ENCODE measurements at places on chromosomes 16 and 17.

- DNase-seq = no peak
These were observed 1.4 kb downstream of the GSE1 start for GRCh38 chr16:85614338-85615013.

- DNase-seq = no peak
These were observed 48.2 kb downstream of the RAP1GAP2 start for GRCh38 chr17:2844416-2844815.

DNA sequence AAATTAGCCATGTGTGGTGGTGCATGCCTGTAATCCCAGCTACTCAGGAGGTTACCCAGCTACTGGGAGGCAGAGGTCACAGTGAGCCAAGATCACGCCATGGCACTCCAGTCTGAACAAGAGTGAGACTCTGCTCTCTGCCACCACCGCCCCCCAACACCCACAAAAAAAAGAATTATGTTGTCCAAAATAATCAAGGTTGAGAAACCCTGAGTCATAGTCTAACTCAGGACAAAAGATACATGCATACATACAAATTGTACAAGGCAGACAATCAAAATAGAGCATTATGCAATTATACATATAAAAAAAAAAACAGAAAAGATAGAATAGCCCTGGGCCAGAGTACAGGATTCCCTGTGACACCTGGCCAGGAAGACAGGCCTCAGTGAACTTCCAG lies 6.6 kb upstream of the KPNB1 start:
- no peak for DNase-seq

- no peak for DNase-seq
These were observed 7.8 kb upstream of the CD79B start for GRCh38 chr17:63939884-63940283.

- no peak for DNase-seq
These were observed 1444.8 kb upstream of the CDH8 start for GRCh38 chr16:63481060-63481459.

GRCh38 chr17:73516431-73516830 lies 127.8 kb downstream of the SDK2 start:
- no peak for DNase-seq
